ENCODE measurements at places on chromosomes 11 and 22.

DNA sequence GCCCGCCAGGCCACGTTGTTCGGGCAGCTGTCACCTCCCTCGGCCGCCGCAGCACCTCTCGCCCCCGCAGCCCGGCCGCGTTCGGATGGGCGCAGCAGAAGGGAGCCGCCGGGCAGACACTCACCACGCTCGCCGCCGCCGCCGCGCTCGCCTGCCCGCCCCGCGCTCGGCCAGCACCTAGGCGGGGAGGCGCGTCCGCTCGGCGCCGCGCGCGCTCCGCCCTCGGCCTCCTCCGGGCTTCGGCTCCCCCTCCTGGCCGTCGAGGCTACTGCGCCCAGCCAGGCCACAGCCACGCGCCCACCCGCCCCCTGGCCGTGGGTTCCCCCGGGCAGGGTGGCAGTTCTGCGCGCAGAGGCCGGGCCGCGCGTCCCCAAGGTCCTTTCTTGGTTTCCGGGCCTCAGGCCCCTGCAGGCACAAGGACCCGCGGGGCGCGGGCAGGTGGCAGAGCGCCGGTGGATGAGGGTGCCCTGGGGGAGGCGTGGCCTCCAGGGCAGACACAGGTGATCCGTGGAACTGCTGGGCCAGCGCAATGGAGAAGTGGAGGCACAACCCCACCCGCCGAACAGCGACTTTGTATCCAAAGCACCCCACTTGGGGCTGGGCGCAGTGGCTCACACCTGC is at the start of gene SLC25A22:
Gene SLC25A22 (minus strand): TSS at position 189 of the 621 bp plus-strand sequence. CDS start 3,275 bp downstream, outside the sequence.
- DNase-seq, result peak; percentile 77

DNA sequence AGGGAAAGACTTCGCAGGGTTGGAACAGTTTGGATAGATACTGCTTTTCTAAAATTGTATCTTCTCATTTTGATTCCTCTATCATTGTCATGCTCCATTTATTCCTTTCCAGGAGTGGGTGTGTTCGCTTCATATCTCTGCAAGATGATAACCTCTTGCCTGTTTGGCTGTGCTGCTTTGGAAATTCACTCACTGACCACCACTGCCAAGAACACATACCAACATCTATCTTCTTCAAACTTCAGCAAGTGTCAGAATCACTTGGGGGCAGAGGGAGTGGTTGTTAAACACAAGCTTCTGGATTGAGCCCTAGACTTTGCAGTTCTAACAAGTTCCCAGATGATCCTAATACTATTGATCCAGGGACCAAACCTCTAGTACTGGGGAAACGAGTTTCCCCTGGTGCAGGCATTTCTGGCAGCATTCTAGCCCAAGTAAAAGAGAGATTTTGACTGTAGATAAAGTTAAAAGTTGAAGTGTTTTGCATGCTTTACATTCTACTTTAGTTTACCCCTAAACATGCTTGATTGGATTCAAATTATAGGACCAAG is 11.5 kb upstream of the DKK3 start:
- no peak for DNase-seq

DNA sequence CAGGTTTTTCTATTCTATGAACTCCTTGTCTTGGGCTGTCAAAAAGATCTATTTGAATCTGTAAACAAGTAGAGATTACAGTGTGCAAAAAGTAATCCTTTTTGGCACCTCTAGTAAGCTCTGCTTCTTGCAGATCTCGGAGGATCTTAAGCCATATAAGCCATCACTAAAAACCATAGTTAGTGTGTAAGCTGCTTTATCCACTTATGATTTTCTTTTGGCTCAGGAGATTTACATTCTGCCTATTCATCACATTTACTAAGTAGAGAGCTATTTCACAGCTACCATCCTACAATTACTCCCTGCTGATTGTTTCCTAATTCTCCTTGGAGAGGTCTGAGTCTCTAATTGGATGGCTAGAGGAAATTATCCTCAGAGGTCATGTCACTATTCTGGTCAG is 385.7 kb downstream of the AASDHPPT start:
- DNase-seq, result no peak

DNA sequence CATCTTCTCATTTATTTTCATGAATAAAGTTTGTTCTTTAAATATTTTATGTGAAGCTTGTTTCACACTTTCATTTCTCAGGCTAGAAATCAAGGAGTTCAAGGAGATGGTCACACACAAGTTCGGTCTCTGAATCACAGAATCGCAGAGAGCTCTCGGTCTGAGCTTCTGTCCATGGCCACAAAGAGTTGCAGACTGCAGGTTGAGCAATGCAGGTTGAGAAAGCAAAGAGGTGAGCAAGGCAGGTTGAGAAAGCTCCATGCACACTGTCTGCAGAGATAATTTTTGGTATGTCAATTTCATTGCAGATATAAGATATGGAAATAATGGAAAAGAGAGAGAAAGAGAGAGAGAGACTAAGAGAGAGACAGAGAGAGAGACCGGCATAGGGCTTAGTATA is 32.9 kb upstream of the VWA5A start:
- no peak for DNase-seq

DNA sequence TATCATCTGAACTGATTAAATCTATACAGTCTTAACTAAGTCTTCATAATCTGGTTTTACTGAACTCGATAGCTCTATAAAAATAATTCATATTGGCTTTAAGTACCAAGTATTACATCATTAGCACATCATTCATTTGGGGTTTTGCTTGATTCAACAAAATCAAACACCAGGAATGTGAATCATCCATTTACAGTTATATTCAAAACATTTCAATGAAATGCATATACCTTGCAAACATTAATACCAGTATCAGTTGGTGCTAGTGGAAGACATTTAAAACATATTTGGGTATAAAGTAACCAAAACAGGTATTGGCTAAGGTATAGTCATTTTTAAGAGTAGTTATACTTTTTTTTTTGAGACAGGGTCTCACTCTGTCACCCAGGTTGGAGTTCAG is 12.2 kb upstream of the CCDC89 start:
- DNase-seq, result no peak

GRCh38 chr22:41770715-41771468 is 29.6 kb upstream of the CCDC134 start:
- no peak for DNase-seq

- DNase-seq, result no peak
Observed at GRCh38 chr11:72932132-72932570, 117.9 kb downstream of the ATG16L2 start.

- no peak for DNase-seq
Observed at GRCh38 chr11:32729976-32730375, 64.5 kb downstream of the CCDC73 start.

DNA sequence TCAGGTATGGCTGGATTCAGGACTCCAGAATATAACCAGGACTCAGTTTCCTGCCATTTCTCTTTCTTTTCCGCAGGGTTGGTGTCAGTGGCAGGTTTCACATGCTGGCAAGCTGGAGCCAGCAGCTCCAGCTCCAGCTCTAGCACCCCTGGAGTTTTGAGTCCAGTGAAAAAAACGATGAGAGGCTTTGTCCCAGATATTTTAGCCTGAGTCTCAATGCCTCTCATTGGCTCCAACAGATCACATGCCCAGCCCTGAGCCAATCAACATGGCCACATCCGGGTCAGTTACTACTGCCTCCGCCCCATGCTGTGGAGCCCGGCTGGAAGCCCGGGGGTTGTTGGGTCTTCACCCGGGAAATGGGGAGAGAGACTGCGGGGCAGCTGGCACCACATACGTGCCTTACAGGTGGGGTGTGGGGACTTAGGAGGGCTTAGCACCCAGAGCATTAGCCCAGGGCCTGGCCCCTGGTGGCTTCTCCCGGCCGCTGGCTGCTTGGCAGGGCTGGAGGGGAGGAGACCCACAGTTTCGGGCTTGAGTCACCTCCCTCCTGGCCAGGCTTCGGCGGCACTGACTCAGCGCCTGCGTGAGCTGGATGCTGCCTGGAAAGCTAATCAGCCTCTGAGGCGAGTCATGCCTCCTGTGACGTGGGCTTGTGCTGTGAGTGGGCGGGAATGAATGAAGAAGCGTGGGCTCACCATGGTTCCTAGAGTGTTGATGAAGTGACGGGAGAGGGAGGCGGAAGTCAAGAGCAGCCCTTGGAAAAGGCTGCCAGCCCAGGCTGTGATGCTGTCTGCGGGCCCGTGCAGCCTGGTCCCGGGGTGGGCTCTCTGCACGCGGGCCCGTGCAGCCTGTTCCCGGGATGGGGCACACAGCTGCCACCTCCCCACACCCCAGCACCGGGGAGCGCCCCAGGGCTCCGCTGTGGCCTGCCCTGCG is 15.3 kb upstream of the MRTFA start:
- DNase-seq, result peak; percentile 92

- no peak for DNase-seq
Observed at GRCh38 chr11:35116762-35117640, 22.0 kb upstream of the CD44 start.

DNA sequence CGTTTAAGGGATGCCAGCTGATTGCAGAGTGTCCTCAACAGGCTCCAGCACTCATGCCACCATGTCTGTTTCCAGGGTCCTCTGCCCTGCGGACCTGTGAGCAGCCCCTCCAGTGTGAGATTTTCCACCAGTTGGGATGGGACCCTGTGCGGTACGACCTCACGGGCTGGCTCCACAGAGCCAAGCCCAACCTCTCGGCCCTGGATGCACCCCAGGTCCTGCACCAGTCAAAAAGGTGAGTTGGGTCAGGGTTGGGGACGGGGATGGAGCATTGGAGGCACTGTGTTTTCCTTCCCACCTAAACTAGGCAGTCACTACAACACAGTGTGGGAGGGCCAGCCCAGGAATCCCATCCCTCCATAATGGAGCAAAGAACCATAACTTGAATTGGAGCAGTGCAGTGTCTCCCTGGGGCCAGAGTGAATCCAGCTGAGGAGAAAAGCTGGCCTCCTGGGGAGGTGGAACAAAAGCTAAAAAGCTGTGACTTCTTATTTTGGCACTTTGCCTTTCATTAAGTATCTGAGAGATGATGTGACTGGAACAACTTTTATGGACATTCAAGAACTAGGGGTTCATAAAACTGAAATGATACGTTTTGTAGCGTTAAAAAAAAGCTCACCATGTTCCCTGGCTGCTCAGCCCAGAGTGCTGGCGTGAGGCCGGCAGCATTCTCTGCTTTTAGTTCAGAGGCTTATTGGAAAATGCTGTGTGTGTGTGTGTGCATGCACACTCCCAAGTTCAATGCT is 101.8 kb downstream of the MYO18B start:
- no peak for DNase-seq

DNA sequence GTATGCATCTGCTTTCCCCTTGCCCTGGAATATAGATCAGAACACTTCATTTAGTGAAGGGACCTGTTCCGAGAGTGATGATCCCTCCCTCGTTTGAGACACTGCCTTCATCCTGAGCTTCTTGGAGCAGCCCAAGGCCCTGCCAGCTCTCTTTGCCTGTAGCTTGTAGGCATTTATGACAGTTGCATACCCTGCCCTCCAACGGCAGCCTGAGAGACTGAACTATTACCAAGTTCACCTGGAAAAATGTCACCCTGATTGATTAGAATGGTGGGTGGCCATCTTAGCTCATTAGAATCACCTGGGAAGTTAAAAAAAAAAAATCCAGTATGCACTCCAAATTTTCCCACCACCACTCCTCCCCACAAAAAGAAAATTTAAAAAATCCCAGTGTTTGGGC is 1.5 kb downstream of the MICAL3 start:
- no peak for DNase-seq

- DNase-seq, result no peak
Observed at GRCh38 chr11:46134061-46134460, 12.8 kb upstream of the PHF21A start.

DNA sequence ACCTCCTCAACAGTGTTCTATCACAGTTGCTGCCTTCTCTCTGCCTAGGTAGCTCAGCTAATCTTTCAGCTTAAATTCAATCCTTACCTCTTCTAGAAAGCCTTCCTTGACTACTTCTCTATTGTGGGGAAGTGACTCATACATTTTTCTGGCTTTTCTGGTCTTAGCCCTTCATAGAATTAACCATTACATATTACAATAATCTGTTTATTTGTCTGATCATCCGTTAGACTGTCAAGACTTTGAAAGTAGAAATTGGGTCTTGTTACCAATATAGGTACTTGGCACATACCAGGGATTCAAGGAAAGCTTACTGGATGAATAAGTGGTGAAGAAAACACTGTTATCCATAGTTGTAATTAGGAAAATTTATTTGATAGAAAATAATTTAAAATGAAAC is 89.6 kb downstream of the FANCF start:
- DNase-seq, result no peak

GRCh38 chr11:125124618-125124992 is 13.2 kb upstream of the TMEM218 start:
- no peak for DNase-seq

- DNase-seq, result no peak
Observed at GRCh38 chr11:79458709-79459108, 17.9 kb upstream of the TENM4 start.

GRCh38 chr11:72633068-72633467 is 41.2 kb downstream of the PDE2A start:
- DNase-seq, result no peak

- DNase-seq, result no peak
Observed at GRCh38 chr11:88039476-88040147, 135.6 kb downstream of the RAB38 start.

- peak; percentile 60 for DNase-seq
Observed at GRCh38 chr11:10454878-10455631, at the start of gene AMPD3. Gene AMPD3 (plus strand): TSS chr11:10455264. CDS start chr11:10461520, 6,256 bp downstream.

DNA sequence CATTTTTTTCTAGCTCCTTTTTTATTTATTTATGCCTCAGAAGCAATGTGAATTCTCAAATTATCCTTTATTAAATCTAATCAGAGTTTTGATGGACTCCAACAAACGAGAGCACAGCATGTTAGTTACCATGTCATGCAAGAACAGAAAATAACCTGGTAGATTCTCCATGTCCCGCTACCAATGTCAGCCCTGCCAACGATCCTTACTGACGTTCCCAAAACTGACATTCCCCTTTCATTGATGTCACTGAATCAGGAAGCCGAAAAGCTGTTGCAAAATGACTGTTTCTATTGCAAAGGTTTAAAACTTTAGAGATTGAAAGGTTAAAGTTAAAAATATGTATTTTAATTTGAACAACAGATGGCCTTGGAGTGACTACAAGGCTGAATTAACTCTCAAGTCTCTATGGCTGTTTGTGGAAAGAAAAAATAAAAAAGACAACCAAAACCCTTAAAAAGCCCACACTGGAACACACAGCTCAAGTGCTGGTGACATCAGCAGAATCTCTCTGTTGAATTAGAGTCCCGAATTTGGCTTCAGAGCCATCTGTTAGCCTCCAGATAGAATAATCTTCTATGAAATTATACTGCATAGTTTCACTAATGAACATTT is 96.8 kb downstream of the BDNF start:
- no peak for DNase-seq

DNA sequence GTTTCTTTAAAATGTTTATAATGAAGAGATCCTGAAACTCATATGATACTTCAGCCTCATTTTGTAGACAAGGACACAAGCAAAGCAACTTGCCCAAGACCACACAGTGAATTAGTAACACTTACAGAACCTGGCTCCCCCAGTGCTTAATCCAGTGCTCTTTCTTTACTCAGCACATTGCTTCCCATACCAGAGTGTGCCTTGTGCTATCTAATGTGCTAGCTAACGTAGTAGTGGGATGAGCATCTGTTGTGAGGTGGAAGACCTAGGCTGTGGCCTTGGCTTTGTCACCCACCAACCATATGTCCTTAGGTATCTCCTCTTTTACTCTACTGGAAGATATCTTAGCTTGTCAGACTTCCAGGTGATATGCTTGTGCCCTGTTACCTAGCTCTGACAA is 5.1 kb downstream of the SPCS2 start:
- no peak for DNase-seq
